ENCODE measurements at places on chromosomes 4 and X.

DNA sequence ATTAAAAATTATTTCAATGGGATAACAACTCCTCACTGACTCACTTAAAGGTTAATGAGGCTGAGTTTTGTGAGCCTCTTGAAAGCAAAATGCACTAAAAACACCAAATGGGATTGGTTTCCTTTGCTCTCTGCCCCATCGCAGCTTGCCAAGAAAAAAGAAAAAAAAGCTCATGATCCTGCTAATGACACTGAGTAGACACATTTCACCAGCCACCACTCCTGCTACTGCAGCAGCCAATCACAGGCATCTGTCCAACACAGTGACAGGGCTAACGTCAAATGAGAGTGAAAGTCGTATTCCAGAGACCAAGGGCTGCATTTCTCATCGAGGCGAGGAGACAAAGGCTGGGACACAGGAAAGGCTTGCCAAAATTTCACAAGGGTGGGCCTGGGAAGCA lies 5.2 kb downstream of the APBB2 start:
- peak; percentile 25 for DNase-seq

DNA sequence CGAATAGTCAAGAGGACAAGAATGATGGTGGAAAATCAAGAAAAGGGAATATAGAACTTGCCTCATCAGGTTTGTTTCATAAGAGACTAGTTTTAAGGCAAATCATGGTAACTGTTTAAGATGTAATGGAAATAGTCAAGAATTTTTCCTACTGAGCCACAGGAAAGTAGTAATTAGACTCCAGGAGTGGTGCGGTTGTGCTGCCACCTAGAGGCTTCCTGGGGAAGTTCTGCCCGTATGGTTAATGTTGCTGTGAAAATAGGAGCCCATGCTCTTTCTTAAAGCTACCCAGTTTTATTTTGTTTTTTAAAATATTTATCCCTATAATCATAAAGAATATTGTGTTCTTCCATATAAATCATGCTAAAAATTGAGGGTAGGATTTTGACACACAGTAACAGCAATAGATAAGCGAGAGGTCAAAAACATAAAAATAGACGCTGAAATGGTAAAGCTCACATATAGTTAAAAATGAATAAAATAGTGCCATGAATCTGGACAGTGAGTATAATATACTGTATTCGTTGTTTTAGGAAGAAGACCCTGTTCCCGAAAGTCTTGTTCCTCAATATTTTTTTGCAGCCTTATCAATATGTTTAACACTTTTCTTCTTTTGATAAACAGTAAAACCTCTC lies 87.0 kb downstream of the PHOX2B start:
- DNase-seq = peak; percentile 66

DNA sequence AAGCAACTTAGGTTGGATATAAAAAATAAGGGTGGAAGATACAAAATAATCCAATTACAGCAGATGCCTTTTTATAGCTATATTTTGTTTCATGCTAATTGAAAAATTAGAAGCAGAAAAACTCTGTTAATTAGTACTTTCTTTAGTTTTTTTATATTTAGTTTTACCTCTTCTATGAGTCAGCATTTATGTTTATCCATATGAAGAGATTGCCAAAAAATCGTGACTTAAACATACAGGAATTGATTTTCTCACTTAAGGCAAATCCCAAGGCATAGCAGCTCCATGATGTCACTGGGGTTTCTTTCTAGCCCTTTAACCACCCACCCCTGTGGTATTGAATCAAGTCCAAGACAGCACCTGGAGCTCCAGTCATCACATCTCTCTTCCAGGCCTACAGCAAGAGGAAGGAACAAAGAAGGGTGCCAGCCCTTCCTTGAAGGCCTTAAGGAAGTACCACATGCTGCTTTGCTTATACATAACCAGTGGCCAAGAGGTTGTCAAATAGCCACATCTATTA lies 365.8 kb upstream of the TENM3 start:
- DNase-seq = no peak

GRCh38 chr4:21726255-21726815 lies 222.2 kb downstream of the KCNIP4 start:
- no peak for DNase-seq

DNA sequence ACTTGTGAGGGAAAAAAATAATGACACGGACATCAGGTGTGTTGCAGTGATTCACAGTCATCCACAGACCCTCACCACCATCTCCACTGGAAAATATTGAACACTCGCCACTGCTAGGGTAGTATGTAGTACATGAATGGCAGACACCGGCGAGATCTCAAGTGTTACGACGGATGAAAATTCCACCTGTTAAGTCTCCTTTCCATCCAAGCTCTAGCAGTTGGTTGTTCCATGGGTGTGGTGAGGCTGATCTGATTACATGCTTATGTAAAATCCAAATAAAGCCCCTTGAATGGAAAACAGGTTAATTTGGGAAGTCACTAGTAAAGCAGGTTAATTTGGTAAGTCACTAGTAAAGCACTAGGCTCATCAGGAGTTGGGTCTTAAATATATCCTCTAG lies 1.1 kb upstream of the ARMCX4 start:
- DNase-seq = no peak

- no peak for DNase-seq
Measured at GRCh38 chr4:84814094-84814750, 152.3 kb downstream of the WDFY3 start.

- no peak for DNase-seq
Measured at GRCh38 chr4:77438549-77438948, 167.1 kb upstream of the CXCL13 start.

DNA sequence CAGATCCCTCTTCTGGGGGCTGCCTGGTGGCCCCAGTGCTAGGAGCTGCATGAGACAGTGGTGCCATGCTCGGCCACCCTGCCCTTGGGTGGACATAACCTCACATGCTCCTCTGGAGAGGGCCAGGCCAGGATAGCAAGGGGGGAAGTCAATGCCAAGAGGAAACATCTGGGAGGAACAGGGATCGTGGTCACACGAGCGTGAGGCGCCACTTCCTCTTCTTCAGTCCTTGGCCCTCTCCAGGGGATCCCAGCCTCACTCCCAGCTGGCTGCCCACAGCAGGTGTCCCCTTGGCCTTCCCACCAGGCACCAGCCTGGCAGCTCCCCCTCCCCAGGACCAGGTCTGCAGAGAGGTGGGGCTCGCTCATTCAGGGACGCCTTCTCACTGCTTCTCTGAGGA lies 28.6 kb downstream of the TBC1D14 start:
- DNase-seq = no peak

Data from thyroid gland (tissue), 4 donors.